Renal cortex interstitium (tissue), 15 donors: ENCODE measurements at places on chromosomes 7 and 10.
A peak's percentile ranks its signal among the peaks of the same experiment; 100 is the strongest.

GRCh38 chr7:90900628-90901356 is 304.7 kb downstream of the CDK14 start:
- DNase-seq = no peak

DNA sequence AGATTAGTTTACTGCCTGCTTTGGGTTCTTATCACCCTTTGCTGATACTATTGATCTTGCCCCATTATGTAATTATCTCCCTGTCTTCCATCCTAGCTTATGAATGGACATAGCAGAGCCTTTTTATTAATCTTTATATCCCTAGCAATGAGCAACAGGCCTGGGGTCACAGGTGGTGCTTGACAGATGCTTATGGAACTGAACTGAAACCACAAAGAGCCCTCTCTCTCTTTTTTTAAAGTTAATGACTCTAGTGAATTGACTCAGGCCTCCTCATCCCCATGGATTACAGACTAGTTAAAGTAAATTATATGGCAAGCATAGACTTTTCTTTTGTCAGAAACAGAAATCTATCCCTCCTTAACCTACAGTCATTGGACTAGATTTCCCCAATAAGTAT is 265.2 kb downstream of the PHTF2 start:
- no peak for DNase-seq

- DNase-seq = no peak
These were observed 70.6 kb upstream of the GPR37 start for GRCh38 chr7:124836173-124836572.

DNA sequence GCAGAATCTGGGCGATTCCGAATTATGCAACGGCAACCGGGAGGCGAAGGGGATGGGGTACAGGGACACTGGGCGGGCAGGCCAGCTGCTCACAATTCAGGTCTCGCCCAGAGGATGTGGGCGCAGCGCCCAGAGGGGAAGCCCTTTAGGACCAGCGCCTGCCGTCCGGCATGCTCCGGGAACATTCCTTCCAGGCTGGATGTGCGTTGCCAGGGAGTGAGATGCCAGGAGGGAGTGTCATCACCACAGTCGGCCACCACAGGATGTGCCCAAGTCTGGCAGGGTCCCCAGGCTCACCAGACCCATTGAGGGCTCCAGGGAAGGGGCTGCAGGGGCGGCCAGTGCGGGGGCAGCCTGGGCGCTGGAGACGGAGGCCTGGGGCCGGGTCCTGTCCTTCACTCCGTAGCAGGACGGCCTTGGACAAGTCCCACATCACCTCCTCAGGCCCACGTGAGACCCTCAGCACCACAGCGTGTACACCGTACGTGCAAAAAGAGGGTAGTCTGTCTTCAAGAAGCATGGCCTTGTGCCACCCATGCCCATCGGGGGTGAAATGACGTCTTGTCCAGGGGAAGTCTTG is 63.9 kb downstream of the FOXL3 start:
- DNase-seq = no peak

GRCh38 chr10:100569687-100570481 is 34.1 kb downstream of the HIF1AN start:
- peak; percentile 79 for DNase-seq

- no peak for DNase-seq
These were observed 738 bp downstream of the POM121 start for GRCh38 chr7:72925546-72926120.

DNA sequence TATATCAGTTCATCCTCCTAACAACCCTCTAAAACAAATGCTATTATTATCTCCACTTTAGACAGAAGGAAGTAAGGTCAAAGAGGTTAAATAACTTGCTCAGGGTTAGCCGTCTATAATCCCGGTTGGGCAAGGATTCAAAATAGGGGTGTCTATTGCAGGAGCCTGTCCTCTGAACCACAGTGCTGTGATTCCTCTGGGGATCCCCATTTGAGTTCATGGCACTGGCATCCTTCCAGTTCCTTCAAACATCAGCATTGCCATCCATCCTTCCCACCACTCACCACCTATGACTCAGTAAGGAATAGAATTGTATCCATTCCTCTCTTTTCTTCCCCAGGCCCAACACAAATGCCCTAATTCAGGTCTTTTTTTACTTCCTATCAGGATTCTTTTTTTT is 25.6 kb downstream of the HPS6 start:
- DNase-seq = no peak

- DNase-seq = no peak
These were observed 2.4 kb downstream of the MIOS start for GRCh38 chr7:7569081-7569527.
